Ecto neural progenitor cell (in vitro differentiated cells): ENCODE measurements at places on chromosomes 4 and X.

DNA sequence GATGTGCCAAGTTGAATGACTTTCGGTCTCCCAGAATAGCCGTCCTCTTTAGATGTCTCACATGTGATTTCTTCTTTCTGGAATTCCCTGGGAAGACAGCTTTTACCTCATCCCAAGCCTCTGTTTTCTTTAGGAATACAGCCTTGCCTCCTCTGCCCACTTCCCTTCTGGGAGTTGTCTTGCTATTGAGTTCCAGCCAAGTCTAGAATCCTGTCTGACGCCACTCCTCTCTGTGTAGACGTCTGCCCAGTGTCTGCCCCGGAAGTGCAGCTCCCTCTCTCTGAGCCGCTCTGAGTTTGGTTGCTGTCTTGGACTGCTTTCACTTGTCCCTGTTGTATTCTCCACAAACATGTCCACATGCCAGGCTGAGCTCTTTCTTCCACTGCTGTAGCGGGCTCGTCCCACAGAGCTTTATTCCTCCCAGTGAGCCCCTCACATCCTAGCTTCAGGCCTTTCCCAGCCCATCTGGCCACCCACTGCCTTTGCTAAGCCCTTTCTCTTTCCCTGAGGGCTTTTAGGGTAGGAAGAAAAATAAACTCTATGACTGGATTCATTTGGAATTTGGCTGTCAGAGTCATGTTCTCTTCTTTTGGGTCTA lies 9.0 kb upstream of the IGFBP7 start:
- DNase-seq, result no peak

DNA sequence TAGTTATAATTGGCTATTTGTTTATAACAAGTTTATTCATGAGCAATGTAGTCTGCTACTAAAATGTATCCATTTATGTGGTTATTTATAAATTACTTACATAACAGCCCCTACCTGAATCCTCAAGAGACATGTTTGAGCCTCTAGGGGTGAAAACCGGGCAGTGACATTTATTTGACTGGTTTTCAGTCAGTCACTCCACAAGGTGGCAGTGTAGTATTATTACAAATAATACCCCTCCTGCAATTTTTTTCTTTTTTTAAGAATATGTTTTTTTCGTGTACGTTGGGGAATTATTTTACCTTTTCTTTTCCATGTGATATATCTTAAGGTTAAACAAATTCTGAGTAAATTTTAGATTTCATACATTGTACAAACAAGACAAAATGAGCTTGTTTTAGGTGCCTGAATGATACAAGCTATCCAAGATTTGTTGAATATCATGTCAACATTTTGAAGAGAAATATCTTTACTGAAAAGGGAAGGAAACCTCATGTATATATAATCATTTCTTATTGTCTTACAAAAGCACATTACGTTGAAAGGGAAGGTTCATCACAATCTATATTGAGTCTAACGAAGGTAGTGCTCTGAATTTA lies 598.7 kb upstream of the TECRL start:
- no peak for DNase-seq

DNA sequence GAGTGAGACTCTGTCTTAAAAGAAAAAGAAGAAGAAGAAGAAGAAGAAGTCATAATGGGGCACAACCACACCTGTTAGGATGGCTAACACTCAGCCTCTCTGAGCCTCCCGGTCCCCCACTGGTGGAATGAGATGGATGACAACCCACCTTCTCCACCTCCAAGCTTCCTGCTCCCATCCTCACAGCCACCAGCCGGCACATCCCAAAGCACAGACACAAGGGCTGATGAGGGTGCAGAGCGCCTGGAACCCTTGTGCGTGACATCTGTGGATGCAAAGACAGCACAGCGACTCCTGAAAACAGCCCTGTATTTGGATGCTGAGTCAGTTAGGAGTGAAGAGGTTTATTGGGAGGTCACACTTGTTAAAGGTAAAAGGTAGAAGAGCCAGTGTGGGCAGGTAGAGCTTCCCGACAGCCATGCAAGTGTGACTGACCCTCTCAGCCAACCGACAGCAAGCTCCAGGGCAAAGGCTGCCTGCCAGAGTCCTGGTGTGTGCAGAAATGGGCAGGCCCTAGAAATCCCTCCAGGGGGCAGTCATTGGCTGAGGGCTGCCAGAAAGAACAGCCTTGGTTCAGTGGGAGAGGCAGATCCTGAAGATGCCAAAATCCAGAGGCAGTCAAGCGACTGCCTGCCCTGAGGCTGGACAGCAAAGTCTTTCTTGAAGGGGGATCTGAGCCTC lies 26.6 kb upstream of the MAN2B2 start:
- DNase-seq, result peak; percentile 78

- DNase-seq, result no peak
These were observed 203.7 kb upstream of the ARX start for GRCh38 chrX:25219480-25219879.

DNA sequence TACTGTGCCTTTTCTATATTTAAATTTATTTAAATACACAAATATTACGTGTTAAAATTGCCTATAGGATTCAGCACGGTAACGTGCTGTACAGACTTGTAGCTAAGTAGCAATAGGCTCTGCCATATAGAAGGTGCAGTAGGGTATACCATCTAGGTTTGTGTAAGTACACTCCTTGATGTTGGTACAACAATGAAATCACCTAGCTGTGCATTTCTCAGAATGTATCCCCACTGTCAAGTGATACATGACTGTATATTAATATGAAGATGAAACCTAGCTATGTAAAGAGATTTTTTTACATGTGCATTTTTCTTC lies 431.2 kb downstream of the KCTD8 start:
- no peak for DNase-seq

GRCh38 chr4:64598066-64598465 lies 188.8 kb upstream of the TECRL start:
- DNase-seq, result no peak

DNA sequence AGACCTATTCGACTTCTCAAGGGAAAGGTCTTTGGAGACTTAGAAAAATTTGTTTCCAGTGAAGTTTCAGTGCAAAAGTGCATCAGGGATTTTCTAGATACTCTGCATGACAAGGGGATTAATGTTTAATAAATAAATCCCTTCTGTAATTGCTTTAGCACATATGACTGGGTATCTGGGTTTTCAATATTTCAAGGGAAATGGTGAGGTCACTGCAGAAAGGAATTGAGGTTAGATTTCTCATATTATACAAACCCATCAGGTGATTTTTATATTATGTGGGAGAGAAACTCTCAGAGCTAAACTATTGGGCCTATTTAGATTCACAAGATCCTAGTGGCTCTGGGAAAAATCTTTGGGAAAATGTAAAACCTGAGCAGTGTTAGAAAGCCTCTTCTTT lies 48.3 kb upstream of the SLC4A4 start:
- DNase-seq, result no peak

GRCh38 chr4:11496351-11496829 lies 67.7 kb upstream of the HS3ST1 start:
- DNase-seq, result no peak

DNA sequence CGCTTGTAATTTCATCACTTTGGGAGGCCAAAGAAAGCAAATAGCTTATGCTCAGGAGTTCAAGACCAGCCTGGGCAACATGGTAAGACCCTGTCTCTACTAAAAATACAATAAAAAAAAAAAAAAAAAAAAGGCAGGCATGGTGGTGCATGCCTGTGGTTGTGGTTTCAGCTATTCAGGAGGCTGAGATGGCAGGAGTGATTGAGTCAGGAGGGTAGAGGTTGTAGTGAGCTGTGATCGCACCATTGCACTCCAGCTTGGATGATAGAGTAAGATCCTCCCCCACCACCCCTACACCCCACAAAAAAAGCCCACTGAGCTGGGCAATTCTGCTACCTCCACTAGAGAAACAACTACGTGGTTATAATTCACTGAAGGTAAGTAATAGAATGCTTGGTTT lies 118.8 kb upstream of the PCDH18 start:
- DNase-seq, result no peak

DNA sequence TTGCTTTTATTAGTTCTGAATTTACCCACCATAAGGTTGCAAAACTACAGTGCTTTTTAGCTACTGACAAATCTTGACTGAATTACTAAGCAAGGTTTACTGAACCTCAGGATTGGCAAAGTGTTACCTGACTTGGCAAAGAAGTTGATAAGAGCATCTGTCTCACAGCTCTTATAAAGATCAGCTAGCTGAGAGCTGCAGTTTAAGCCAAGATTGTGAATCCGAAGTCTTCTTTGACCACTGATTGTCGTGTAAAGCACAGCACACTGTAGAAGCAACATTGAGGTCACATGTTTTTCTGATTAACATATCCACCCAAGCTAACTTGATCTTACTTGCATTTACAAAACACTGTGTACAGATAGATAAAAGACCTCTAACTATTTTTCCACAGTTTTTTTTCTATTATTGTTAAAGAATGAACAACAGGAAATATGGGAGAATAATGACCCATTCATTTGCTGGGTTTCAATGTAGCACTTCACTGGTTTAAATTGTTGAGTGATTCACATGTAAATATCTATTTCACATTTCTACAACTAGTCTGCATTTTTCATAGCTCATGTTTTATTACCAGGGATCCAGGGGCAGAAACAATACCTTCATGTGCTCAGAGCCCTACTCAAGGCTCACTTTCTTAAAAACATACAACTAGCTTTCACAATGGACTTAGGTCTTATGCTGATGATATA lies 54.0 kb downstream of the METTL14 start:
- DNase-seq, result no peak
